Naive thymus-derived CD8-positive, alpha-beta T cell (primary cell): ENCODE measurements at places on chromosomes 1 and 21.

DNA sequence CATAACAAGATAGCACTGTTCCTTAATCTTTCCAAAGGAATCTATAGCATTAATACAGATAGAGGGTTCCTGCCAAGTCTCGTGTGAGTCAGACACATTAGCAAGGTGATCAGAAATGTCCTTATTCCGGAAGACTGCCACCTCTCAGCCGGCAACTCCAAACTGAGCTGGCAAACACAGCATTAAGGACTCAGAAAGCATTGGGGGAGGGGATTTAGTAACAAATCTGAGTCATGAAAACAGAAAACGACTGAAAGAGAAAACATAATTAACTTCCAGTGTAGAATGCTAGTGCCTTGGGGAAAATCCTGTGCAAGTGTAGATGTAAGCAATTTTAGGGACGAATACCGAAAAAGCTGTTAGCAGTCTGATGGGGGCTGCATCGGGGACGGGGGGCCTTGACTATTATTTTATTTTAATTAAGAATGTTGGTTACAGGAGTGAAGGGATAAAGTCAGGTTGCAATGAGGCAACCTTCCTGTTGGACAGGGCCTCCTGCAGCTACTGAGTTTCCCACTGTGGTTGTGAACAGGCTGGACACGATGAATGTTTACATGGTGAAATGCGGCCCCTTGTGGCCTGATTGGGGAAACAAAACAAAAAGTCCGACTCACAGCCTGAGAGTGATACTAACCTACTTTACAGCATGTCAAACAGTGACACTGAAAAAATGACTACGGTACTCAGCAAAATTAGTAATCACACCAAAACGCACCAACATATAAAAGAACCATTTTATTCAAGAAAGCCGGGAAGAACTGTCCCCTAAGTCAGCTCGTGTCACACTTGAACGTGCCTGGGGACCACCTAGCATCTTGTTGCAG, 20.7 kb downstream of the MIS18A start:
- peak; percentile 43 for DNase-seq

GRCh38 chr1:226700861-226701260, 38.2 kb downstream of the ITPKB start:
- no peak for DNase-seq

GRCh38 chr21:39381009-39381408, 32.1 kb upstream of the HMGN1 start:
- DNase-seq, result no peak

GRCh38 chr1:63794939-63795378, 21.1 kb downstream of the ROR1 start:
- no peak for DNase-seq

DNA sequence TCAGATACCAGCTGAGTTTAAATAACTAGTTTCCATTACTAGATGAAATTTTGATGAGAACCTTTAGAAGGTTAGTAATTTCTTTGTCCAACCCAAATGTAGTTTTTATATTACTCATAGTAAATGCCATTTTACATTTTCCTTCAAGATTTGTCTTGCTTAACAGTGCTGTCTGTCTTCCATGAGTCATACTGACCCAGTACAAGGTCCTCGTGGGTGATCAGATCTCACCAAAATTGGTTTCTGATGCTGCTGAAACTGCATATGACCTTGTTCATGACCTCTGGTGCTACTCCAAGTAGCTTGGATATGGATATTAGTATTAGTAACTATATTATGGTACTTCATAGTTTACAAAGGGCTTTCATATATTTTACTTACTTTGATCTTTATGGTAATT, 207.1 kb downstream of the RYR2 start:
- DNase-seq, result no peak

- no peak for DNase-seq
Observed at GRCh38 chr1:64984106-64984505, 17.8 kb upstream of the JAK1 start.

GRCh38 chr1:156931211-156931952, 10.9 kb downstream of the LRRC71 start:
- DNase-seq, result no peak

DNA sequence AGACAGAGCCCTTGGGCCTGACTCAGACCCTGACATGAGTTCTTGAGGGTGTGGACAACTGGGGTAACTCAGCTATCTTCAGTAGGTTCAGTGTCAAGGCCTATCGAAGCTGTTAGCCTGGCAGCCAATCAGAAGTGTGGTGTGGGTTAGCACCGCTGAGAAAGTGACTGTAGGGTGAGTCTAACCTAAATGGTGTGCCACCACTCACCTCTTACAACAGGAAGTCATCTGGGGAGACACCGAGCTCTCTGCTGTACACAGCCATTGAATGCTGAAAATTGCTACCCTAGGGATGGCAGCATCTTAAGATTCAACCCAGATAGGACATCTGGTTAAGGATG, 44.6 kb downstream of the RASSF5 start:
- peak; percentile 73 for DNase-seq

- DNase-seq, result no peak
Observed at GRCh38 chr1:203056012-203056411, 29.7 kb downstream of the PPFIA4 start.

- no peak for DNase-seq
Observed at GRCh38 chr1:85580872-85581801, 576 bp downstream of the CCN1 start.

DNA sequence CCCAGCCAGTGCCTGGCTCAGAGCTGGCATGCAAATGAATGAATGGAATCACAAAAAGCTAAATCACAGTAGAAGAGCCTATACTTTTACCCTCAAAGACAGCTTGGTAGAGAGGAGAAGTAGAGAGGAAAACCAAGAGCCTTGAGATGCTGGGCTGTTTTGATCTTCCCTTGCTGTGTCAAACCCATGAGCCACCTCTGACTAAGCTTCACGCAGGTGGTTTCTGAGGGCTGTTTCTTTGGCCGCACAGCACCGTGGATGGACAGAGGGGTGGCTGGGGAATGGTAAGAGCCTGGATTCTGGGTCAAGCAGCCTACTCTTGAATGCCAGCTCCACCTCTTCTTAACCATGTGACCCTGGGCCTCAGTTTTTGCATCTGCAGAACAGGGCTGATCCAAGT, 18.6 kb downstream of the ABCG1 start:
- no peak for DNase-seq

DNA sequence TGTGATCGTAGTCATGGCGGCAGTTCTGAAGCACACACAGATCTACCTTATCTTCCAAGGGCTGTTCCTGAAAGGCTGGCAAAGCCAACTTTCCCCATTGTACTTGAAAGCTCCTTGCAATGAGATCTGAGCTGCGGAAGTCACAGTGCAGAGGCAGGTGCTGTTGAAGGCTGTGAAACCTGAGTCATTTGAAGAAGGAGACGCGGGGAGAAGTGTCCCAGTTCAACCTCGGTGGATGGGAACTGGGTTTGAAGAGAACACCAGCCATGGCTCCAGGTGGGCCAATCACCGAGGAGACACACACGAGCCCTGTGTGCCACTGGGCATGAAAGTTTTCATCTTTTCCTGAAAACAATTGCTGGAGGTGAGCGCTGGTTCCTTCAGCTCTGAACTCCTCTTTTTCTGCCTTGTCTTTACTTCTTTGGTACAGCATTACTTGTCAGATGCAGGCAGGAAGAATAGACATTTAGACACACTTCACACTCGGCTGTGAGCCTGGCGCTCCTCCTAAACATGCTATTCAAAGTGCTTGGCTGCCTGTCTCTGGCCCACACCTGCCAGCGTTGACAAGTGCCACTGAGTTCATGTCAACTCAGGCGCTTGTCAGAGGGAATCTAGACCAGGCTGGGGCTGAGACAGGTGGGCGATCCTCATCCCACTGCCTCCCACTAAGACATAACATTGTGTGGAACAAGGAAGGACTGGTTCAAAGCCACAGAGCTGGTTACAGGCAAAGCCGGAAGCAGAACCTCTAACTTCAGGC, 25.7 kb upstream of the PDE9A start:
- DNase-seq, result no peak

DNA sequence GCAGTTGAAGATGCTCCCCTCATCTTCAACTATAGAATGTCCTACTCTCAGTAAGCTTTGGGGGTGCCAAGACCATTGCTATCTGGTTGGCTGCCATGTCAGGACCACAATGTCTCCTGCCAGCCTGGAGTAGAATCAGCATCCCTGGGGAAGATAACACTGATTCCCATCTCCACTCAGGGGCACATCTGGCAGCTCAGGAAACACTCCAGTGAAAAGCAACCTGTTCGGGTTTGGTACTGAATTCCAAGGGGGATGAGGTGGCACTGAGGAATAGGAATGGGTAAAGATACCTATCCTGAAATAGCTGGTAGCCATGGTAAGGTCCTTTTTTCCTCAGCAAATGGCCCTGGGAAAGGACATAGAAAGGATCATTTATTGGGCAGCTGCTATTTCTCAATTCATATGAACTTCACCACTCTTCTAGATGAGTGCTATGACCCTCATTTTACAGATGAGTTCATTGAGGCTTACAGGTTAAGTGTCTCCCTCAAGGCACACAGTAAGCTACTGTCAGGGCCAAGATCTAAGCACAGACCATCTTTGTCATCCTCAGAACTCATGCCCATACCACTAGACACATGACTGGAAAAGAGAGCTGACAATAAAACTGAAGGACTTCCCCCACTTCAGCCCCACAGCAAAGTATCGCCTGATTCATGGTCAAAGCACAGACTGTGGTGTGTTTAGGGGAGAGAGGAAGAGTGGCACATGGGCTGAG, 31.4 kb downstream of the AK2 start:
- no peak for DNase-seq

- DNase-seq, result no peak
Observed at GRCh38 chr21:19767546-19767945, 1230.7 kb upstream of the NCAM2 start.
